Muscle of leg (tissue), 16 donors: ENCODE measurements at places on chromosomes 4 and X. TPM values are rescaled to one million over a fixed set of nuclear protein-coding genes. Genes with fewer than 3 reads are reported as not detected.
A peak's percentile ranks its signal among the peaks of the same experiment; 100 is the strongest.

CORIN gene
- total RNA-seq = 1.0 TPM

DNA sequence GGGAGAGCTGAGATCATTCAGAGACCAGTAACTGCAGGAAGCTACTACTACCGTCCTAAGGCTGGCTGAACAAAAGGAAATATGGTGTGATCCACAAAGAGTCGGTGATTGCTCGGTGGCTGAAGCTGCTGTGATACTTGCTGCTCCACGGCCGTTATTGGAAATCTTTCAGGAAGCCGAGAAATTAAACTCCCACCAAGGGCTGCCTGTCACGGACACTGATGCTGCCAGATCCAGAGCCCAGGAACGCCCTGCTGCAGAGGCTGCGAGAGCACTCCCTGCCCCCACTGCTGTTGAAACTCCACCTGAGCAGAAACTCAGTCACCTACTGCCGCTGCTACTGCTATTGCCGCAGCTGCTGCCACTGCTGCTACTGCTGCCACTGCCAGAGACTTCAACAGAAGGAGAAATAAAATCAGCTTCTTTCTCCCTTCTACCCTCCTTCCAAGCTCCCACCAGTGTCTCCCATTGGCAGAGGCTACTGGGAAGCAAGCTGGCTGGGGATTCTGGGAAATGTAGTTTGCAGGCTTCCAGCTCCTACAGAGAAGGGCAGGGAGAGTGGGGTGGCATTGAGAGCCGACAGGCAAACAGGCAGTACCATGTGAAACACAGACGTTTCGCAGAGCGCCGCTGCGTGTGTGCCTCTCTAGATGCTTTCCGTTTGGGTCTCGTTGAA, 126.0 kb upstream of the ENPP6 start:
- peak; percentile 95 for DNase-seq

- DNase-seq = peak; percentile 51
These were observed 1.1 kb downstream of the TMEM131L start for GRCh38 chr4:153466949-153467896.

DNA sequence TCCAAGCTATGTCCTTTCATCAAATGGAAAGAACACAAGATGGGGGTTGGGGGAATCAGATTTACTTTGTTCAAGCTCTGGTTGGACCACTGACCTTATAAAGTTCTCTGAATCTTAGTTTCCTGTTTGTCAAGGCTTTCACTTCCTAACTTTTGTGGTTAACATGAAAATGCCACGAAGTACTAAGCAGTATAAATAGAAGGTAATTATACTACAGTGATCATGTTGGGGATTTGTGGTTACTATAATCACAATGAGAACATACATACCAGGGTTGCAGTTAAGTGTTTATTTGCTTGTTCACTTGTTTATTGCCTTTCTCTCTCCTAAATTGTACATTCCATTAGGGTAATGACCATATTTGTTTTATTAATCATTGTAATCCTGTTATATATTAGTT, 53.2 kb downstream of the SPRY1 start:
- no peak for DNase-seq

DNA sequence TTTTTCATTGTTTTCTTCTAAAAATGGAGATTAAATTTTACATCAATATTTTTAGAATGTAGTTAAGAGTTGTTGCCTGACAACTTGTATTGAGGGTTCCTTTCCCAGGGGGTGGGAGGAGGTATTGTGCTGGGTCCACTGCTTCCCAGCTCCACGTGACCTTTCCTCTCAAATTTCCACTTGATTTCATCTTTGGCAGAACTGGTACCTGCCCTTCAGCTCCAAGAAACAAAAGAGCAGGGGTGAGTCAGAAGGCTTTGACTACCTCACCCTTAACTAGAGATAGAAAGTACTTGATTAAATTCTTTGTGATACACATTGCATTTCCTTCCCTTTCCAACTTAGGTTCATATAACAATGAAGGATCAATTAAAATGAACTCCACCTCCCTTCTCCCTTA, 19.7 kb downstream of the TRIM2 start:
- DNase-seq = peak; percentile 65

- peak; percentile 74 for DNase-seq
These were observed 94.6 kb downstream of the REELD1 start for GRCh38 chr4:146308951-146309350.

CSAG1 gene
- total RNA-seq = not detected

- peak; percentile 24 for DNase-seq
These were observed 1.8 kb upstream of the KLHL4 start for GRCh38 chrX:87515836-87516235.

IGFBP7 gene
- total RNA-seq = 131 TPM

DNA sequence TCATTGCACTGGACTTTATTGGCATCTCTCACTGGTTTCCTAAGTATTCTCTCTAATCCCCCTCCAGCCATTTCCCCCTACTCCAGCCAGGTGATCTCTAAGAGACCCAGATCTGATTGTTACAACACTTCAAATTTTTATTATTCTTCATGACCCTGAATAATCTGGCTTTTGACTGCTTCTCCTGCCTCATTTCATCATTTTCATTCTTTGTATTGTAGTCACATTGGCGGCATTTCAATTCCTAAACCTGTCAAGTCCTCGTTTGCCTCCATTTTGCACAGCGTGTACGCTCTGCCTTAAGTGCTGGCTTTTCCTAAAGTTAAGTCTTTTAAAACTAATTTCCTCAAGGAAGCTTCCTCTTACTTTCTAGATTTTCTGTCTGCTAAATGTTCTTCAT, 31.6 kb downstream of the UBE2K start:
- DNase-seq = no peak

DNA sequence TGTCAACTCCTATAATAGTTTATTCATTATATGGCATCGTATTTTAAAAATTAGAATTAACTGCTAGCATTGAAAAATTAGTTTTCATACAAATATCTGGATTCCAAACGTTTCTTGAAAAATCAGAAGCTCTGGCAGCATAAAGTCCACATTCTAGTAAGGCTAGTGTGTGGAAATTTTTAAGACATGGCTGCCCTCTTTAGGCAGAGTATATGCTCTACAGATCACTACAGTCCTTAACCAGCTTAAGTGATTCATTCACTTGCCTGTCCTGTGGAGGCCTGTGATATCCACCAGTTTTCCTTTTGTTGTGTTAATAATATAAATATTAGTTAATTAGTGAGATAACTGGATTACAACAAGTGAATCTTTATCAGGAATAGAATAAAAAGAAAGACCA, 287.2 kb downstream of the OPHN1 start:
- DNase-seq = peak; percentile 42

GRCh38 chr4:53582194-53582593, 9.1 kb downstream of the LNX1 start:
- DNase-seq = no peak

CXCR3 gene
- total RNA-seq = not detected

DNA sequence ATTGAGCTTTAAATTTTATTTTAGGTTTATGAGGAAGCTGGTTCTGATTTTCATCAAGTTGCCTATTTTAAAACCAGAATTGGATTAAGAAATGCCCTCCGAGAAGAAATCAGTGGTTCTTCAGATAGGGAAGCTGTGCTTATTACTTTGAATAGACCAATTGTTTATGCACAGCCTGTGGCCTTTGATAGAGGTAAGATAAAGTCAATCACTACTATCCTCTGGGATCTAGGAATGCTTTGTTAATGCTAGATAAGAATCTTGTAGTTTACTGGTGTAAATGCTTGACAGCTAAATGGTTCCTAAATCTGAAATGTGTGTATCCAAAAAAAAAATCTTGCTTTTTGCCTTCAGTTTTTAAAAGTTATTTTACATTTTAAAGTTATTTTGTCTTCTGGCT, 73.0 kb upstream of the ADAD1 start:
- no peak for DNase-seq

DNA sequence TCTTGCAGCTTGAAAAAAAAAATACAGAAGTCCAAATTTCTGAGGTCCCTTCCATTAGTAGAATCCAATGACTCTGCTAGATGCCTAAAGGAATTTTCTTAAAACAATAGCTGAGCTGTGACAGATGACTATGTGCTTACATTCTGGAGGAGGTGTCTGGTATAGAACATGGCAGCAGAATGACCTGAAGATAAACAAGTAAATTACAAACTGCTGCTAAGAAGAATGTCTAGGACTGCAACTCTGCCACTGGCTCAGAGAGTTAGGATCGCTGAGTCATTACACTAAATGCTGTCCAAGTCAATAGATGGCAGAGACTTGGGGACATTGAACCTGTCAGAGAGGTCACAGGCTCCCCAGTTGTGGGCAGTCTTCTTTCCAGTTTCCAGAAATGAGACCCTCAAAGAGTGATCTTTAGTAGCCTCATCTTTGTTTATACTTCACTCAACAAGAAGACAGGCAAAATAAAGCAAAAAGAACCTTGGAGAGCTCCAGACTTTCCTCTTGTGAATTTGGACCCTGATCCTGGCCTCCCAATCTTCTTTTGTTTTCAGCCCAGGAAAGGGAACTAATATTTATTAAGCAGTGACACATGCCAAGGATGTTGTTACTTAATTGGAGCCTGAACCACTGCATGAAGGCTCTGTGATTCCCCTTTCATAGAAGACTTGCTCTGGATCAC, 56.4 kb upstream of the SCML1 start:
- DNase-seq = no peak

MAGEA10 gene
- not detected for total RNA-seq

FGF2 gene
- total RNA-seq = 8.9 TPM

- DNase-seq = peak; percentile 94
These were observed 60.9 kb upstream of the LAS1L start for GRCh38 chrX:65595460-65595876.
